ENCODE measurements at places on chromosomes 13 and 19. TPM values are rescaled to one million over a fixed set of nuclear protein-coding genes. Genes with fewer than 3 reads are reported as not detected.

PTH2 gene
- not detected for total RNA-seq

MAP4K1 gene
- not detected for total RNA-seq

PLIN5 gene
- 0.96 TPM for total RNA-seq

SPATA13 gene
- 1.9 TPM for total RNA-seq

TPM4 gene
- total RNA-seq: 486 TPM

CD70 gene
- not detected for total RNA-seq

All from tracheal epithelial cell (primary cell).